ENCODE measurements at places on chromosomes 7 and 10. TPM values are rescaled to one million over a fixed set of nuclear protein-coding genes. Genes with fewer than 3 reads are reported as not detected.

OR2A5 gene
- total RNA-seq = not detected

DNA sequence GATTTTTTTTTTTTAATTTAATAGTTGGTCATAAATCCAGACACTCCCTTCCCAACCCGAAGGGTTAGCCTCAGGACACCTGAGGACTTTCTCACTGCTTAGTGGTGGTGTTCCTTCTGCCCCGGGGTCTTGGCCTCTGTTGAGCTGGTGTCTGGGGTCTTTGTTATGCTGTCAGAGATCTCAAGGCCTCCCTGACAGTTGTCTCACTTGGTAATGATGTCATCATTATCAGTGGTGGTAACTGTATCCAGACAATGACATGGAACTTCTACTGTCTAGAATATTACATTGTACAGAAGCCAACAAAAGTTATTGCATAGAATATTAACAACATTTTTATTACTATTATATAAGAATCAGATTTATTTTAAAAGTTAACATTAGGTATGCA lies 32.9 kb downstream of the PPP2R2D start:
- H3K27me3 ChIP-seq = no peaks in the 10 kb centered on the region
- H3K27ac ChIP-seq = peak overlapping the region; percentile 50
- DNase-seq = no peak

- DNase-seq = no peak
- H3K36me3 ChIP-seq = no peaks in the 10 kb centered on the region
- H3K4me3 ChIP-seq = no peak overlapping the region
- H3K4me1 ChIP-seq = no peaks in the 10 kb centered on the region
- peaks cover 4% of the 10 kb centered on the region for H3K27me3 ChIP-seq
Observed at GRCh38 chr10:46250481-46250880, 36.3 kb upstream of the ANTXRL start.

GRCh38 chr10:22429981-22430421 lies 84.7 kb downstream of the SPAG6 start:
- H3K4me3 ChIP-seq = no peak overlapping the region
- no peak for DNase-seq
- no peaks in the 10 kb centered on the region for H3K36me3 ChIP-seq
- H3K27me3 ChIP-seq = no peaks in the 10 kb centered on the region

- no peak overlapping the region for H3K4me3 ChIP-seq
- no peaks in the 10 kb centered on the region for H3K36me3 ChIP-seq
- H3K4me1 ChIP-seq = peaks cover 3% of the 10 kb centered on the region
- peak; percentile 57 for DNase-seq
Observed at GRCh38 chr10:5971315-5971832, 6.0 kb downstream of the IL15RA start.

DNA sequence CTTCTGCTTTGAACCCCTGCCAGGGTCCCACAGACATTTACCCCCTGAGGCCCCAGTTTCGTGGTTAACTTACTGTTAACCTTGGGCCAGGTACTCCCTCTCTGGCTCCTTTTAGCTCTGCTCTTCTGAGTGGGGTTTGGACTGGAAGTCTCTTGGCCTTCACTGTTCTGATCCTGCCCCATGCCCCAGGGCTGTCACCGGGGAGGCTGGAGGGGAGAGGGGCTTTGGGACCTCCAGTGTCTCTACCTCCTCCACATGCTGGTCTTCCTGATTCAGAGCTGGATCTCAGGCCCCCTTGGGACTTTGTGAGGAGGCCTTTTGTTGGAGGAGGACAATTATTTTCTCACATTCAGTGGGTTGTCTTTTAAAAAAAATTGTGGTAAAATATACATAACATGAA lies 12.7 kb upstream of the PALD1 start:
- H3K27ac ChIP-seq = no peak overlapping the region
- no peak for DNase-seq
- H3K27me3 ChIP-seq = peaks cover 4% of the 10 kb centered on the region
- H3K4me1 ChIP-seq = peaks cover 12% of the 10 kb centered on the region
- no peak overlapping the region for H3K4me3 ChIP-seq

DNA sequence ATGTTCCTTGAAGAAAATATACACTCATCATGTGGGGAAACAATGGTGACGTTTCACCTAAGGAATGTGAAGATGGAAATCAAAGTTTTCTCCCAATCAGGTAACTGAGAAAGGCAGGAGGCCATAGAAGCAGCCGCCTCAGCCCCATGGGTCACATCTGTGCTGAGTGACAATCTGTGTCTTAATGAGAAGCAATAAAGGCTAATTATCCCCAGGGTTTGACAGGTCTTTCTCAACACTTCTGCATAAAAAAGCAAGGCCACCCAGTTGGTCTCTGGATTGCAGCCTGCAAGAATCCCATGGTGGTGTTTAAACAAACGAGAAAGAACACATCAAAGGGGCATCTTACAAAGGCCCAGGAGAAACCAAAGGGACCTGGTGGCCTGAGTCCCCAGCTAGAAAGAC lies 91.1 kb upstream of the TNS3 start:
- H3K4me3 ChIP-seq = no peak overlapping the region
- H3K27me3 ChIP-seq = no peaks in the 10 kb centered on the region

DNA sequence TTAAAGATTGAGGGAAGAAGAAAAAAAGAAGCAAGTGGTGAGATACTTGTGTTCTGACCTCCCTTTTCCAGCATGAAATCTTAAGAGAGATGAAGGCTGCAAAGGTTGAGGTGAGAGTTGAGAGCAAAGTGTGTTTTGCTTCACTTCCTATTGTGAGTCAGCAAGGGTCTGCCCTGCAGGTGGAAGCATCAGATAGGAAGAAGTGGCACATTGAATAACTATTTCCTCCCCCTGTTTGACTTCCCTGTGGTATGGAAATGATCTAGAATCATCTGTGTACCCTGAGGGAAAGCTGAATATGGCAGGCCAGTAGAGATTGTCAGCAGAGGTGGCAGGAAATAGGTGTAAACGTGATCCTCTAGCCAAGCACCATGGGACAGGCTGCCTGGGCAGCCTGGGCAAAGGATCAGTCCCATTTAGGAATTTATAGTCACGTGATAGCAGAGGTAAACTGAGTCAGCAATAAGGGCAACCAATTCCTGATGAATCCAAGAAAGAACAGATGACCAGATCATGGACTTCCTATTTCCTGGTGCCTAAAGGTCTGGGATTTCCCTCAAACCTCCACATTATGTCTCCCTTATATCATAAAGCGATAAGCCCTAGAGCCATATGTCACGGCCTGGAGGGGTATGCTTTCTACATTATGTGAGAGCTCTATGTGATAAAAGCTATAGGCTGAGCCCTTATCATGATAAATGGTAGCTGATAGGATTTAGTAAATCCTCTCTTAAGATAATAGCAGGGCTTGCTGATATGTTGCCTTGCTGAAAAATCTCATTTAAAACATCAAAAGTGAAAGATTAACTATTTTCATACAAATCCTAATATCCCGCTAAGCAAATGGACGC lies 287.0 kb downstream of the MDFIC start:
- H3K27ac ChIP-seq = no peak overlapping the region
- no peak overlapping the region for H3K4me3 ChIP-seq
- H3K4me1 ChIP-seq = no peaks in the 10 kb centered on the region
- H3K36me3 ChIP-seq = no peaks in the 10 kb centered on the region
- DNase-seq = no peak

UNC5B gene
- 13.0 TPM for total RNA-seq

DNA sequence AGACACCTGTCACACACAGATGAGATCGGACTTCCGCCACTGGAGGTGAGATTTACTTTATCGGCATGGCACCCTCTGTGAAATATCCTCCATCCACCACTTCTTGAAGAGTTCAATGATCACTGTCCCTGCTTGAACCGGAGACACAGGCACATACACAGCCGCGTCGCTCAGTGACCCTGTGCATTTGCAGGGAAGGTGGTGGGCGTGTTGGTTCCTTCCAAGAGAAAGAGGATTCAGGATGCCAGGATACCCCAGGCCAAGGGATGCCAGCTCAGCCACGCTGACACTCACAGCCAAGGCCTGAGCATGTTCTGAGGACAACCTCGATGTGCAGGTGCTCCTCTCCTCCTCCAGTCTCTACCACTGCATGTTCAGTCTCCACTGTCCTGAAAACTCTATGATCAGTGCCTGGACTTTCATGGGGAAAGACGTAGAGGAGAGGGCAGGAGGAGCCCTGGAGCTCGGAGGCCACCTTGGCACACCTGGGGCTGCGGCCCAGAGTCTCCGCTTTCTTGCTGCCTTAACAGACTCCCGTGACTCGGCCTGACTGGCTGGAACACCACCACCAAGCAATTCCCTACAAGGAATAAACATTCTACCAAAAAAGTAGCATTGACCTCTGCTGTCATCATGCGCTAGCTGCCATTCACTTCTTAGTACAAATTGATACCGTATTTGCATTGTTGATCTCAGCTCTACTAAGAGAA lies 115.2 kb downstream of the TCERG1L start:
- no peak overlapping the region for H3K27ac ChIP-seq
- H3K4me1 ChIP-seq = no peaks in the 10 kb centered on the region
- H3K4me3 ChIP-seq = no peak overlapping the region
- H3K27me3 ChIP-seq = no peaks in the 10 kb centered on the region
- peak; percentile 60 for DNase-seq

- peaks cover 29% of the 10 kb centered on the region for H3K36me3 ChIP-seq
- DNase-seq = no peak
Observed at GRCh38 chr10:94349327-94349726, 13.4 kb downstream of the NOC3L start.

DNA sequence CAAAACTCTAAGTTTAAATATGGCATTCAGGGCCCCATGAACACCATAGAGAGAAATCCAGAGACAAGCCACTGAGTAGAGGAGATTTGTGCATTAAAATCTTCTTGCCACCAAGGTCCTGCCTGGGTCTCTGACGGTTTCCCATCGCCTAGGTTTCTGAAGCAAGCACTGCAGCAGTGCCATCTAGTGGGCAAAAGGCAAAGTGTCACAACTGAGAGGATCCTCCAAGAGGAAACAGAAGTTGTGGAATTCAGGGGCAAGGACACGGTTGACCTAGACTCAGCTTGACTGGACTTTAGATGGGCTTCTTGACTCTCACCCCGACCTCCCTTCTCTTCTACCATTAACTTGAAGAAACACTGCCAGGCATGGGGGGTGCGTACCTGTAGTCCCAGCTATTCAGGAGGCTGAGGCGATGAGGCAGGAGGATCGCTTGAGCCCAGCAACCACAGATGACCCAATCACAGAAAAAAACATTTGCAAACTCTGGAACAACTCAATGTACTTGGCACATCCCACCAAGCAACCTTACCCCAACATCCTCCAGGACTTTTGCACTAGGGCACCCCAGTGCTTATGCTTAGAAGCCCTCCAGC lies 604.1 kb downstream of the GALNT17 start:
- H3K27me3 ChIP-seq = no peaks in the 10 kb centered on the region
- peaks cover 3% of the 10 kb centered on the region for H3K4me1 ChIP-seq
- H3K36me3 ChIP-seq = no peaks in the 10 kb centered on the region
- no peak overlapping the region for H3K27ac ChIP-seq

GRCh38 chr7:106597751-106598546 lies 63.0 kb downstream of the CCDC71L start:
- H3K27ac ChIP-seq = no peak overlapping the region
- H3K4me3 ChIP-seq = no peak overlapping the region
- DNase-seq = no peak

DNA sequence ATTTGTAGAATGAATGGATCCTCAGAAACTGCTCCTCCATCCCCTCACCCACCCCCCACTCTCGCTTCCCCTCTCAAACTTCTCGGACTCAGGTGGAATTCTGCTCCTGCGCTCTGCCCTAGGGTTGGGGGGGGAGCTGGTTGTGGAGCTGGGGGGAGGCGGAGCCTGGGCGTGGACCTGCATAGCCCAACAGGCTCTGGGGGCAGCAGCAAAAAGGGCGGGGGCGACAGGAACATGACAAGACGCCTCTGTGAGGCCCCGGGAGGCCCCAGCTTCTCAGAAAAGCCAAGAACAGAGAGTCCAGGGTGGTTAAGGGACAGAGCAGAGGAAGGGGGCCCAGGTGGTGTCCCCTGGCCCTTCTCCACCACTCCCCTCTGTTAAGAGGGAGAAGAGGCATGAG lies 3.5 kb downstream of the TSC22D4 start:
- H3K27me3 ChIP-seq = no peaks in the 10 kb centered on the region
- H3K4me3 ChIP-seq = peak overlapping the region; percentile 89
- no peak for DNase-seq
- H3K27ac ChIP-seq = peak overlapping the region; percentile 86

DNA sequence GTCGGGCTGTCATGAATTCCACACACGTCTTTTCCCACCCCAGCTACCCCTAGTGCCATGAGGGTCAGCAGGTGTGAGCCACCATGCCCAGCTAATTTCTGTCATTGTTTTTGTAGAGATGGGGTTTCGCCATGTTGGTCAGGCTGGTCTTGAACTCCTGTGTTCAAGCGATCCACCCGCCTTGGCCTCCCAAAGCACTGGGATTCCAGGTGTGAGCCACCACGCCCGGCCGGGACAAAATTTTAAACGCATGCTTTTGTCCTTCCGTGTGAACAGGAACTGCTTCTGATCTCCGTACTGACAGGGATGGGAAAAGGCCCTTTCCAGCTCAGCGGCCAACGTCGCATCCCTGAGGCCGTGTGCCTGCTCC lies 15.6 kb upstream of the ZFAND2A start:
- no peaks in the 10 kb centered on the region for H3K36me3 ChIP-seq
- H3K27ac ChIP-seq = peak overlapping the region; percentile 23
- peaks cover 12% of the 10 kb centered on the region for H3K4me1 ChIP-seq
- no peak for DNase-seq
- peak overlapping the region; percentile 59 for H3K4me3 ChIP-seq

GRCh38 chr10:88254091-88254490 lies 329.0 kb downstream of the RNLS start:
- no peaks in the 10 kb centered on the region for H3K36me3 ChIP-seq
- DNase-seq = no peak
- H3K27me3 ChIP-seq = no peaks in the 10 kb centered on the region
- H3K27ac ChIP-seq = no peak overlapping the region

DNA sequence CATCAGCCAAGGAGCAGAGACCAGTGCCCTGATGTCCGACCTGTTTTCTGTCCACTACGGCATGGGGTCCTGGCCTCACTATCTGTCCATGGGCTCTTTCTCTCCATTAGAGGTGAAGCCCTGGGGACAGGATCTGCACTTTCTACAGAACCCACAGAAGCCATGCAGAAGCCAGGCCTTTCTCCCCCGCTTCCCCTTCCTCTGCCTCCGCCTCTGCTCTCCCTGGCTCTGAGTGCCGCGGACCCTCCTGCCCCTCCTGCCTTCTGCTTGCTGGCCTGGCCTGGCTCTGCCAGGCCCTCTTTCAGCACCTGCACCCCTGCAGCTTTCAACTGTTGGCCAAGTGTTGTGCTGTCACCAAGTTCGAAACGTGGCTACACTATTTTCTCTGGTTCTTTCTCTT lies 439.8 kb upstream of the ZMIZ1 start:
- peaks cover 22% of the 10 kb centered on the region for H3K4me1 ChIP-seq
- H3K36me3 ChIP-seq = no peaks in the 10 kb centered on the region
